Stimulated activated CD4-positive, alpha-beta T cell treated with anti-CD3 and anti-CD28 coated beads, Interleukin-4, amount 100 ng/mL, for 4 hours (primary cell): ENCODE measurements at places on chromosomes 1 and 21.

GRCh38 chr1:154689083-154689482 is 81.1 kb upstream of the ADAR start:
- no peak for DNase-seq

GRCh38 chr1:107003972-107004371 is 52.5 kb upstream of the PRMT6 start:
- no peak for DNase-seq

DNA sequence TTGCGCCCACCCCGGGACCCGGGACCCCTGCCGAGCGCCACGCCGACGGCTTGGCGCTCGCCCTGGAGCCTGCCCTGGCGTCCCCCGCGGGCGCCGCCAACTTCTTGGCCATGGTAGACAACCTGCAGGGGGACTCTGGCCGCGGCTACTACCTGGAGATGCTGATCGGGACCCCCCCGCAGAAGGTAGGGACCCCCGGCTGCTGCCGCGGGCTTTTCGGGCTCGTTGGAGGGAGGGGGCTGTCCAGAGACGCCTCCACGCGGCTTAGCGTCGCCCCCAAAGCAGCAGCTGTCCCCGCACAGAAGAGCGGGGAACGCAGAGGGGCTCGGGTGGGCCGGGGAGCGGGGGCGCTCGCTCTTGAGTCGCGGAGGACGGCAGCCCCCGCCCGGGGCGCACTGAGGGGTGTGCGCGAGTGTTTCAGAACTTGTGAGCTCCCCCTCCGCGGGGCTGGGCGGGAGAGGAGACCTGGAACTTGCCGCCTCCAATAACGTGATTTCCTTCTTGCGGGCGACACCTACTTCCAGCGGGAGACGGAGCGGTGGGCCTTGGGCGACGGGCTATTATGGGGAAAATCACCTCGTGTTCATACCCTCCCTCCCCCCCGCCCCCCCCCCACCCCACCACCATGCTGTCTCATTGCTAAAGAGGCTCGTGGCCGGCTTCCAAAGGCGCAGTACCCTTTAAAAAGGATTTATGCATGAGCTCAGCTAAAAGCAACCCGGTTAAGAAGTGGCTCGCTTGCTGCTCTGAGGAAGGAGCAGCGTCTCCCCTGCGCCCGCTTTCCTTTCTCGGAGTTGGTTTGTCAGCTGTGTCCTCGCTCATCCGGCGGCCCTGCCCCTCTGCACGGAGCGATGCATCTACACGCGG is 664 bp downstream of the BACE2 start:
- peak; percentile 5 for DNase-seq

- no peak for DNase-seq
These were observed 22.3 kb downstream of the SLC9A1 start for GRCh38 chr1:27132624-27133023.

DNA sequence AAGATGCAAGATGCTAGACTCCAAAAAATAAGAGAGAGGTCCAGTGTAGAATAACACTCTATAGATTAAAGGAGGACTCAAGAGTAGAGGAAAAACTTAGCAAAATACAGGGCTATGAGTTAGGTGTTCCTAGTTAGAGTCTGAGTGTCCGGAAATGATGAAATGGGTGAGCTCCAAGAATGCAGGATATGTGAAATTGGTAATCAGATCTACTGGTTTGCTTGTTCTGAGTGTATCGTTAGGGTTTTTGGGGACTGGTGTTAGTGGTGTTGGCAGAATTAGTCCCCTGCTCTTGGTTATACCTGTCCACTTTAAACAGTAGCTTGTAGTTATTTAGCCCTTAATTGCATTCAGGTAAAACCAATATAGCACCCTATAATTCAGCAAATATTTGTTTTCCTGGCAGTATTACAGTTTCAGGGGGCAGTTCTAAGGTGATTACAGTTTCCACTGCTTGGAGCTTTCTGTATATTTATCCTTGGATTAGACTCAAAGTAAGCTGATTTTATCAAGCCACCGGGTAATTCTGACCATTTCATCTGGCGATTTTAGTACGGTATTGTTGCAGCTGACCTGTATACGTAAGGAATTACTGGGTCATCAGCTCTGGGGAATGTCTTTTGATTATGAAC is 332.7 kb downstream of the CHRM3 start:
- DNase-seq = peak; percentile 9

DNA sequence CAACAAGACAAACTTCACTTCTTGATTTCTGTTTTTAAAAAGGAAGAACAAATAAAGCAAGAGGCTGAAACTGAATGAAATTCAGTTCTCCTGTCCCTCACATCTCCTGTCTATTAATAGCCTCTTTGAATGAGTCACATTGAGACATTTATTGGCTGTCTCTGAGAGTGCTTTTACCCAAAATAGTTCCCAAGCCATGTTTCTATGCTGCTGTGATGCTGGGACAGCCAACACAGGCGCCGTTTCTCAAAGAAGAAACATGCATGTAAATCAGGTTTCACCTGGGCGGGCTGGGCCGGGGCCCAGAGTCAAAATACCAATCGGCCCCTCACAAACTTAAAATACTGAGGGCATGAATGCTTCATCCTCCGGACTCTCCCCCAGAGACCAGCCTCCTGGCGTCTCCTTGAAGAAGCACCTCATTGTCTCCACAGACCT is 105.2 kb downstream of the EDEM3 start:
- no peak for DNase-seq

GRCh38 chr1:197439708-197440280 is 171.7 kb downstream of the CRB1 start:
- no peak for DNase-seq

DNA sequence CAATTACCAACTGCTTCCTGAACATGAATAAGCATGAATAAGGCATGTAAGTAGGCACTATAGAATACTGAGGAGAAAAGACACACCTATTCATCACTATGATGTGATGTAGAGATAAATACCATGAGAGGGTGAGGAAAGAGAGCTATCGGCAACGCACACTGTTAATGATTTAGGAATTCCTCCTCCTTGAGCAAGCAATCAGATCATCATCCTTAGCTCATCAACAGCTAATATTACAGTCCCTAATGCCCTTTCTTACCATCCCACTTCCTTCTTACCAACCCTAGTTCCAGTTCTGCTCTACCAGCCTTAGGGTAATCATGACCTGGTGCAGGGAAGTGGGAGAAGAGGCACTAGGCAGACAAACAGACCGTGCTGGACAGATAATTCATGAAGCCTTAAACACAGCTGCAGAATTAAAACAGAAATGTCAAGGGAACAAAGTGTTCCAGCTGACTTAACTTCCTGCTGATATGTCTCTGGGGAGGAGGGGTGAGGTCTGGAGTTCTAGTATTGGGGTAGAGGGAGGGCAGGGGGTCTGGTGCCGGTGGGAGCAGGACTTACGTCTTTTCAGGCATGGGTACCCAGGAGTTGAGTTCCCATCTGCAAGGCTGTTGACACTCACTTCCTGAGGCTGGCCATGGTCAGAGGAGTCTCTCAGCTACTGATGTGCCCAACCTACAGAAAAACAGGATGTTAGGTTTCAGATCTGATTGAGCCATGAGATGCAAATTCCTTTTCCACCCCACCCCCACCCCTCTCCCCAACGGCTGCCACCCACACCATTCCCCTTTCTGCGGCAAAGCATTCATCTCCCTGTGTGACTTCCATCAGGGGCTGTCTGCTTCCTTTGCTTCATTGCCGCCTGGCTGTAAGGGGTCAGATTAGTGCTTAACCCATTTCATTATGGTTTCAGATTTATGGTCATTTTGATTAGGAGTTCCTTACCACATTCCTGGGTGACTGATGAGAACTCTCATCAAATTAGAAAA is 12.6 kb upstream of the RCSD1 start:
- DNase-seq = no peak

DNA sequence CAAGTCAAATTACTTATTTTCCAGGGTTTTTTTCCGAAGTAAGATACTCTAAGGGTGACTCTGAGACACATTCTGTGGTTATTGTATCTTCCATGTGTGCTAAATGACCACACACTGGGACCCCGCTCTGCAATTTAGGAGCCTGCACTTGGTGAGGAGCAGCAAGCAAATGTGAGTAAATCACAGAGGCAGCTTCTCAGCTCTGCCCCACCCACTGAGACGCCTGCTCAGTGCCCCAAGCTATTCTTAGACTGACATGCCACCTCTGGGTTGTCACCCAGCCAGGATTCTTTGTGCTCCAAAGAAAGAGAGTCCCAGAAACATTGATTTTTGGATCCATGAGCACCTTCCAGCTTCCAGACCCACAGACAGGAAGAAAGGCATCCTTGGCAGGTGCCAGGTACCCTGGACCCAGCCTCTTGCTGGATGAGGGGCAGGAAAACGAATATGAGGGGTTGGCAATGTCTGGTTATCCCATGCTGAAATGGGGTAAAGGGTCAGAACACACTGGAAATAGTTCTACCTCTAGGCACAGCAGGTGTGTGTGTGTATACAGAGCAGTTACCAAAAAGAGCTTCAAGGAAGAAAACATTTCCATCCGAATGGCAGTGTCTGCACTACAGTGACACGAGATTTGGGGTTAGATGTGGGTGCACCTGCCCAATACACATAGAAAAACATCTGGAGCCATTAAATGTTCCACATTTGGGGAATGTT is 41.2 kb downstream of the TNR start:
- no peak for DNase-seq

DNA sequence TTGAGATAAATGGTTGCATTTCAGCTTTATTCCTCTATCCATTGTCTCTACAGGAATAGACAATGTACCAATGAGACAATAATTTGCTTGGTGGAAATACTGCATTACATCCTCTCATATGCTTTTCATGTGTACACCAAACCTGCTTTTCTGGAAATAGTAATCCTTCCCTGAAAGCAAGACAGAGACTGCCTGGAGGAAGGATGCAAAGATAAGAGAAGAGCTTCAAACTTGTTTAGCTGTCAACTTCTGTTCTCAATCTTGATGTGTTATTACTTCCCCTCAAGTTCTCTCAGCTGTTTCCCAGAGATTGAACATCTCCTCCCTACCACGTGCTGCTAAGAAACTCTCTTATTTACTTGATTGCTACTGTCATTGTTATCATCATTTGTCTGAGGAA is 1125.4 kb upstream of the TMPRSS15 start:
- no peak for DNase-seq

DNA sequence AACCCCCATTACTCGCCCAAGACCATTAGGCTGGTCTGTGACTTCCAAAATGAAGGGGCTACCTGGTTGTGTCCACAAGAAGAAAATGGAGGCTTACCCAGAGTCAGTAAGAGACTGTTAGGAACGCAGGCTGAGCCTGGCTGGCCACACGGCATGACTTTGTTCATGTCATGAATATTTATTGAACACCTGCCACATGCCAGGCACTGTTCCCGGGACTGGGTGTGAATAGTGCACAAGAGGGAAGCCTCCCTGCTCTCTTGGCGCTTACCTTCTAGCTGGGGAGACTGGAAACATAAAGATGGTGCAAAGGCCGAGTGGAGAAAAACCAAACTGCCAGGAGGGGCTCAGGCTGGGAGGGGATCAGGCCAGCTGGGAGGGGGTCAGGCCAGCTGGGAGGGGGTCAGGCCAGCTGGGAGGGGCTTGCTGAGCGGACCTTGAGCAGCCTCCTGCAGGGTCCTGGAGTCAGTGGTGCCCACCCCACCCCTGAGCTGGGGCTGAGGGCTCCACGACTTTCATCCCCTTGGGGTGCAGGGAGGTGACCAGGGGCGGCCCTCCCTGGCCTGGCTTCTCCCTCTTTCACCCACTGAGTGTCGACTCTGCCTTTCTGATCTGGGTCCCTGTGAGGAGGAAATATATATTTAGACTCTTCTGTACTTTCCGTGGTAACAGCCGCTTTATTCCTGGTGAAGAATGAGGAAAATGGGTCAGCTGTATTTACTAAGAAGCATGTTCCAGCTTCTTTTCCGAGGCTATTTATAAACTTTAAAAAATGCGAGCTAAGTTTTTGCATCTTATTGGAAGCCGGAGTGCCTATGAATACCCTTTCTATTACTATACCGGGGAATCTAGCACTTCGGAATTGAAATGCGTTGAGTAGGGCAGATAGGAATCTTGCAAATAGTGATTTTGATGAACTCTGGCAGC is 139.0 kb downstream of the CAMTA1 start:
- no peak for DNase-seq

DNA sequence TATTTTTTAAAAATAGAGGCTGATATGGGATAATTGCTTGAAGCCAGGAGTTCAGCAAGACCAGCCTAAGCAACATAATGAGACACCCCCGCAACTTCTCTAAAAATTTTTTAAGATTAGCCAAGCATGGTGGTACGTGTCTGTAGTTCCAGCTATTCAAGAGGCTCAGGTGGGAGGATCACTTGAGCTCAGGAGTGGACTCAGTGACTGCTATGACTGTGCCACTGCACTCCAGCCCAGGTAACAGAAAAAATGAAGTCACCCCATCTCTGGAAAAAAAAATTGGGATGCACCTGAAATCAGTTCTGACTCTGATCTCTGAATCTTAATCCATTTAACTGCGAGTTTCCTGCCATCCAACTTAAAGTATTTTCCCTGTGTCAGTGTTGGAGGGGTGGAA is 124.2 kb downstream of the MRPS6 start:
- DNase-seq = no peak

DNA sequence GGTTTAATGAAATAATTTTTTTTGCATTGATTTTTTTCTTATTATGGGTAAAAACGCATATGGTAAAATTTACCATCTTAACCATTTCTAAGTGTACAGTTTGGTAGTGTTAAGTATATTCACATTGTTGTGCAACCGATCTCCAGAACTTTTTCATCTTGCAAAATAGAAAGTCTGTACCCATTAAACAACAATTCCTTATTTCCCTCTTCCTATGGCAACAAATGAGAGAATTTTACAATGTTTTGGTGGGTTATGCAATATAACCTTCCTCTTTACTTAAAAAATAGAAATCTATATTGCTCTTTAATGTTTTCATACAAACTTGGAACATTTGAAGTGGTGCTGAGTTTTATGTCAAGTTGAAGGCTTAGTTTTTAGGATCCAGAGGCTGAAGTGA is 26.6 kb downstream of the MAP3K7CL start:
- no peak for DNase-seq

- no peak for DNase-seq
These were observed 18.3 kb downstream of the TNFRSF9 start for GRCh38 chr1:7922301-7922700.

- no peak for DNase-seq
These were observed 3.4 kb upstream of the KCNN3 start for GRCh38 chr1:154873321-154873950.

- no peak for DNase-seq
These were observed 11.0 kb upstream of the XCL2 start for GRCh38 chr1:168554603-168555483.

DNA sequence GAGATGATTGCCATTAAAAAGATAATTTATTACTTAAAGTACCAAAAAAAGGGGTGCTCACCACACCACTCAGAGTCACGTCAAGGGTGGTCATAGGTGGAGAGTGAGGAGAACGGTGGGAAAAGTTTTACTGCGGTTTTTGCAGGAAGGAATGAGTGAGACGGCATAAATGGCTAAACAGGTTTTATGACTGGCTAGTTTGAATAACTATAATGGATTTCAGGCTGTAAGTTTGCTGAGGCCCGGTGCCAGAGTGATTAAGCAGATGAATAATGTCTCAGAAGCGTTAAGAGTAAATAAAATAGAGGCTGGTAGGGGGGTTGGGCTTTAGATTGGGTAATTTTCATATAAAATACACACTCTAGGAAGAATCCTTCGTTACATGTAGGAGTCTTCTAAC is 1337.8 kb downstream of the AMY1C start:
- DNase-seq = no peak
